ENCODE measurements at places on chromosomes 16 and 17. TPM values are rescaled to one million over a fixed set of nuclear protein-coding genes. Genes with fewer than 3 reads are reported as not detected.
A peak's percentile ranks its signal among the peaks of the same experiment; 100 is the strongest.

GRCh38 chr17:65750631-65751115 lies 189.2 kb upstream of the AXIN2 start:
- H3K27ac ChIP-seq = no peak overlapping the region
- H3K36me3 ChIP-seq = no peaks in the 10 kb centered on the region
- no peaks in the 10 kb centered on the region for H3K4me1 ChIP-seq
- H3K4me3 ChIP-seq = no peak overlapping the region
- no peaks in the 10 kb centered on the region for H3K27me3 ChIP-seq

DNA sequence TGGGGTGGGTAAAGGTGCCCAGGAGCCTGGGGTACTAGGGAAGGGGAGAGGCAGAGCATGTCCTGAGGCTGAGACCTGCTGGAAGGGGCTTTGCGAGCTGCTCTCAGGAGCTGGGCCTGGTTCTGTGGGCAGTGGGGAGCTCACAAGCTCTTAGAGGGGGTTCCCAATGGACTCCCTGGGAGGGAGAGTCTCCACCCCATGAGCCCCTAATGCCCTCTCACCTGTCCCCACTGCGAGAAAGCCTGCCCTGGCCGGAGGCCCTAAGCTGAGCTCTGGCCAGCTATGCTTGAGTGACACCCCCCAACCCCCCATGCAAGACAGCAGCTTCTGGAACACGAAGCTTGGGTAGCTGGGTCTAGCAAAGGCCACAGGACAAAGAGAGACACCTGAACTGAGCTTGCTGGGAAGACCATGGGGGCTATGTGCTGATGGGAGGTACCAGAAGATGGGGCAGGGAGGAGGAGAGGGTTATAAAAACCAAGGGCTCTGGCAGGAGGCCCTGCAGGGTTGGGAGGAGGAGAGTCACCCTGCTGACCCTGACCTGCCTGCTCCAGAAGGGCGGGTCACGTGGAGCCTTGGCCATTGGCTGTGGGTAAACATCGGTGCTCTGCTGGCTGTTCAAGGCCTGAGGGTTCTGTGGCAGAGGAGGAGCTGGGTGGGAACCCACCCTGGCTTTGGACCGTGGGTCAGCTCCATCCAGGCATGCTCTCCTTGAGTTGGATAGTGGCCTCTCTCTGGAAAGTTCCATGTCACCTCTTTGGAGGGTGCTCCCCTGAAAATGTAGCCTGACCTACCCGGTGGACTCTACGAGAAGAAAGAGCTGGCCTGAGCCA lies 106.7 kb downstream of the RAB11FIP4 start:
- no peaks in the 10 kb centered on the region for H3K27me3 ChIP-seq
- no peak overlapping the region for H3K4me3 ChIP-seq
- H3K27ac ChIP-seq = no peak overlapping the region

DNA sequence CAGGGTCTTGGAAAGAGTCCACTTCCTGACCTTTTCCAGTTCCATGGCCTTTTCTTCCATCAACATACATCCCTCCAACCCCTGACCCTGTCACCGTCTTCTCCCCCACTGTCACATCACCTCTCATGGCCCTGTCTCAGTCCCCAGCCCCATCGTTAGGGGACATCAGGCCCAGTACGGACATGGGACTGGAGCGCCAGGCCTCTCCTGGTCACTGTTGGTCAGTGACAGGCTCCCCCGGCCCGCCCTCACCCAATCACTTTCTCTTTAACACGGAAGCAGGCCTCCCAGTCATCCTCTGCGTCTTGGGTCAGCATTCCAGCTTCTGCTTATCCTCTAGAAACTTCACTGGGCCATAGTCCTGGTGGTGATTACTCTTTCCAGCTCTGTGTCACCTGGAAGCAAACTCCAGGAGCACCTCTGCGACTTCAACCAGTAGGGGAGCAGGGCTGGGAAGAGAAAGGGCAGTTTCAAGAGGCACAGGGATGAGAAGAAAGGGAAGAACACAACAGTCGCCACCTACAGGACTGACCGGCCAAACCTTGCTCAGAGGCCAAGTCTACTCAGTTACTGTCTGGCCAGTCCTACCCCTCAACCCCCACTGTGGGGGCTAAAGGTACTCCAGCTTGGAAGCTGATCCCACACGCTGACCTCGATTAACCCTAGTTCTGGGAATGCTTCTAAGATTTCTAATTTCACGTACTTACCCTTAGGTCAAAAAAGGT lies 15.9 kb upstream of the ICAM2 start:
- H3K4me1 ChIP-seq = no peaks in the 10 kb centered on the region
- no peaks in the 10 kb centered on the region for H3K36me3 ChIP-seq
- no peak for DNase-seq
- no peaks in the 10 kb centered on the region for H3K27me3 ChIP-seq

DNA sequence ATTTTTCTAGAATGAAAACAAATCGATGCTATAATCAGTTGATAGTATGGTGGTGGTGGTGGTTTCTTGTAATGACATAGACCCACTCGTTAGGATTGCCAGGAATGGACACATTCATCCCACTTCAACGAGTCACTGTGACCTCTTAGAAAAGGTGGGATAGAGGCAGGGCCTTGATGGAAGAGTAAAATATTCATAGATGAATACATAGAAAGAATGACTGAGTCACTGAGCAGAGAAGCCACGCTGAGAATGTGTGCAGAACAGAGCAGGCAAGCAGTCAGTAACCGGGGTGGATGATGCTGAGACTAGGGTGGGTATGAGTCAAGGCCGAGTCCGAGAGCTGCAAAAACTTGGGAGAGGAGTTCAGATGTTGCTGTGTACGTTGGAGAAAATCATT lies 129.9 kb downstream of the PITPNC1 start:
- H3K4me3 ChIP-seq = no peak overlapping the region
- H3K36me3 ChIP-seq = no peaks in the 10 kb centered on the region
- H3K27me3 ChIP-seq = no peaks in the 10 kb centered on the region
- H3K27ac ChIP-seq = no peak overlapping the region
- H3K4me1 ChIP-seq = no peaks in the 10 kb centered on the region
- DNase-seq = no peak

GRCh38 chr16:27945233-27945973 lies 118.1 kb downstream of the GSG1L start:
- H3K27ac ChIP-seq = no peak overlapping the region
- DNase-seq = no peak
- no peaks in the 10 kb centered on the region for H3K27me3 ChIP-seq

- no peak overlapping the region for H3K4me3 ChIP-seq
- H3K27me3 ChIP-seq = no peaks in the 10 kb centered on the region
- no peak for DNase-seq
- no peak overlapping the region for H3K27ac ChIP-seq
- H3K36me3 ChIP-seq = peaks cover 55% of the 10 kb centered on the region
Observed at GRCh38 chr17:12992676-12993075, 25.2 kb downstream of the ELAC2 start.

PSMD12 gene
- 18.7 TPM for total RNA-seq

DNA sequence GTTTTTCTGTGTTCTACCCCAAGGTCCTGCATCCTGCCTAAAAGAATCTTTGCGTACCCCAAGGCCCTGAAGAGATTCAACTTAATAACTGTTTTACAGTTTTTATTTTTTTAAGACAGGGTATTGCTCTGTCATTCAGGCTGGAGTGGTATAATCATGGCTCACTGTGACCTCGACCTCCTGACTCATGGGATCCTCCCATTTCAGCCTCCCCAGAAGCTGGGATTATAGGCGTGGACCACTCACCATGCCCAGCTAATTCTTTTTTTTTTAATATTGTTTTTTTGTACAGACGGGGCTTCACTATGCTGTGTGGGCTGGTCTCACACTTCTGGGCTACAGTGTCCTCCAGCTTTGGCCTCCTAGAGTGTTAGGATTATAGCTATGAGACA lies 9.3 kb upstream of the FAAP100 start:
- peaks cover 15% of the 10 kb centered on the region for H3K4me1 ChIP-seq
- DNase-seq = no peak
- H3K27ac ChIP-seq = peak overlapping the region; percentile 36
- H3K36me3 ChIP-seq = peaks cover 13% of the 10 kb centered on the region
- no peak overlapping the region for H3K4me3 ChIP-seq
- no peaks in the 10 kb centered on the region for H3K27me3 ChIP-seq

ENPP7 gene
- not detected for total RNA-seq

- H3K27ac ChIP-seq = no peak overlapping the region
- no peaks in the 10 kb centered on the region for H3K27me3 ChIP-seq
- no peak overlapping the region for H3K4me3 ChIP-seq
- no peaks in the 10 kb centered on the region for H3K36me3 ChIP-seq
Observed at GRCh38 chr17:49741009-49741691, 22.8 kb downstream of the FAM117A start.

DNA sequence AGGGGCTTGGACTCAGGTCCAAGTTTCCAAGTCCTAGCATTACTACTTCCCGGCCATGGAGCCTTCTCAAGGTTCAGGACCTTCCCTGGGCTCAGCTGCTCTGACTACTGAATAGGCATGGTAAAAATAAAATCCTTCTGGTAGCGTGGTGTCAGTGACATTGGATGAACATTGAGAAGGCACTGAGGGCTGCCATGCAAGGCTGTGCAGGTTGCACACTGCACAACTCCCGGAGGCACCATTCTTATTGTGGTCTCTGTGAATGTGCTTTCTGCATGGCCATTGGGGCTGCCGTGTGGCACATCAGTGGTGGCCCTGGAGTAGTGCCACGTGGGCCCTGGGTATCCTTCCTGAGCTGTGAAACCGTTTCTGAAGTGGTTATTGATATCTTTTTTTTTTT lies 250.2 kb upstream of the CIBAR2 start:
- H3K27me3 ChIP-seq = no peaks in the 10 kb centered on the region
- no peaks in the 10 kb centered on the region for H3K36me3 ChIP-seq
- no peak for DNase-seq
- no peak overlapping the region for H3K27ac ChIP-seq
- no peaks in the 10 kb centered on the region for H3K4me1 ChIP-seq

NOTUM gene
- not detected for total RNA-seq

DNA sequence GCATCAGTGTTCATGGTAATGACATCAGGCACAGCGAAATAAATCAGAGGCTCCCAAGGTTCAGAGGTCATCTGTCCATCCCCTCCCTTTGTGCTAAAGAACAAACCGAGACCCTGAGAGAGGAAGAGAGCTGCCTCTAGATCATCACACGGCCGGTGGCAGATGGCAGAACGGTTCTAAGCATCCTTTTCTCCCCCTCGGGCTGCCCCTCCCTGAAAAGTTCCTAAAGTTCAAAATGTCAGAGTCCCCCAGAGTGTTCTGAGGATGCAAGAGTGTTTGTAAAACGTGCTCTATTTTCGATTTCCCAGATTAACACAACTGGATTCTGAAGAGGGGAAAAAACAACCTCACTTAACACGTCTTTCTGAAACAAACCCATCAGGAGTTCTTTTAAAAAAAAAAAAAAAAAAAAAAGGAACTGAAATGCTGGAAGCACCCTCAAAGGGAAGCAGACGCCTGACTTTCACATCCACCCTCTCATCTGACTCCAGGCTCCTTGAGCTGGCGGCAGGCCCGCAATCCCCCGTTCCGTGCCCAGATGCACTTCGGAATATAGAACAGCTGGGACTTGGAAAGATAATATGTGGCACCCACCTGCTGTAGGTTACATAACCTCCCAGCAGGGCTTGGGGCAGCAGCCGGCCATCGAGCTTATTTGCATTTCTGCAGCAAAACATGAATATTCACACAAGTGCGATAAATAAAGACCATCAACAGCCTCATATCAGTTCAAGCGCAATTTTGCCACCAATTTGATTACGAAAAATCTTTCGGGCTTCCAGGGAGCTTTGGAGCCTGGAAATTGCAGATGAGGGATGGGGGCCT lies 115.5 kb upstream of the SMURF2 start:
- peaks cover 76% of the 10 kb centered on the region for H3K4me1 ChIP-seq
- peak overlapping the region; percentile 64 for H3K4me3 ChIP-seq
- peak overlapping the region; percentile 99 for H3K27ac ChIP-seq
- H3K36me3 ChIP-seq = no peaks in the 10 kb centered on the region

DNA sequence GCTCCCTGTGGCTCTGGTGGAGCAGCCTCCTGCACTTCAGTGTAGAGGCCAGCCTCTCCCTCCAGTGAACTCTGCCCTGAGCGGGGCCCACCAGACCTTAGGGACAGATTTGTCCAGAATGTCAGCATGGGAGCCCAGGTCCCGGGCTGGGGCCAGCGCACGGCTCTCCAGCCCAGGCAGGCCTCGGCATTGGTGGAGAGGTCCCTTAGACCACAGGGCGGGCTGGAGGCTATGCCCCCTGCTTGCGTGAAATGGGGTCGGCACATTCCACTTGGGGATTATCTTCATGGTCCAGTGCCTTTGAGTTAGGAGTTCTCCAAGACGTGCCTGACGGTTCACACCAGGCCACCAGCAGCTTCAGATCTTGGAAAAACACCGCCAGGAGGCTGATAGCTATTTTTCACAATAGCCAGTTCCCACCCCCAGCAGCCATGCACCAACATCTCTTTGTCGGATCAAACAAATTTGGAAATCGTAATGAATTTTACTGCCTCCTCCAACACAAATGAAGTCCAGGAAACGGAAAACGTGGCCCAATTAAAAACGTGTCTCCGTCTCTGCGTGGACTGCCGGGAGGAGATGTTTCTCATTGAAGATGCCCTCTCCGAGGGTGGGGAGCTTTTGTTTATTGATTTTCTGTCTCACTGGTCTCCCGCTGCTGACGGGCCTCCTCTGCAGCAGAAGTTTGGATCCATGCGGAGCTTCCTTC lies 110.0 kb upstream of the CIBAR2 start:
- H3K4me3 ChIP-seq = no peak overlapping the region
- no peak for DNase-seq
- H3K27ac ChIP-seq = no peak overlapping the region
- H3K27me3 ChIP-seq = no peaks in the 10 kb centered on the region

GRCh38 chr16:30914830-30915229 lies 8.5 kb upstream of the FBXL19 start:
- H3K27ac ChIP-seq = no peak overlapping the region
- DNase-seq = peak; percentile 75
- peaks cover 6% of the 10 kb centered on the region for H3K4me1 ChIP-seq

CACNG5 gene
- total RNA-seq = not detected

Data from Karpas-422 (cell line).